CD4-positive, alpha-beta T cell treated with Interleukin-17A for 4 hours (primary cell): ENCODE measurements at places on chromosomes 16 and 17.
A peak's percentile ranks its signal among the peaks of the same experiment; 100 is the strongest.

DNA sequence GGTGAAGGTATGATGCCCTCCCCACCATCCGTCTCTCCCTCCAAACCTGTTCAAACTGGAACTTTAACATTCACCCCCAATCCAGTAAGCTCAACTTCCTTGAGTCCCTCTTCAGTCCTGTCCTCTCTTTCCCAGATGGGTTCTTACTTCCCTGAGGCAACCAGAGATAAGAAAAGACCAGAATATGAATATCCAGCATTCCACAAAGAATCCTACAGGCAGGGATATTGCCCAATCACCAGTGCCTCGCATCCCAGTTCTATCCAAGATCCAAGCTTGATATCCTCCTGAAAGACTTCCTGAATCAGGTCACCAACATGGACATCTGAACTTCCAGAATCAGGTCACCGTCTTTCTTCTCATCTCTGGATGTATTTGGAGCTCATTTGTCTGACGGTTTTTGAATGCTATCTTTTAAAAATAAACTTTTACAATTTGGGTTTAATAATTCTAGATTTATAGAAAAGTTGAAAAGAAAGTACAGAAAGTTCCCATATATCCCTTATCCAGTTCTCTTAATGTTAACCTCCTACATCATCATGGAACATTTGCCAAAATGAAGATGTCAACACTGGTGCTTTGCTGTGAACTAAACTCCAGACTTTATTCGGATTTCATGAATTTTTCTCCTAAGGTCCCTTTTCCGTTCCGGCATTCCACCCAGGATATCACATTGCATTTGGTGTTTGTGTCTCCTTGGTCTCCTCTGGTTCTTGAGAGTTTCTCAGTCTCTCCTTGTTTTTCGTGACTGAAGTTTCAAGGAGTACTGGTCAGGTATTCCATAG is 13.7 kb upstream of the COL1A1 start:
- DNase-seq = no peak

- no peak for DNase-seq
Measured at GRCh38 chr17:1638171-1638590, 7.4 kb downstream of the SCARF1 start.

GRCh38 chr17:75047398-75048098 is 523 bp downstream of the KCTD2 start:
- peak; percentile 47 for DNase-seq

DNA sequence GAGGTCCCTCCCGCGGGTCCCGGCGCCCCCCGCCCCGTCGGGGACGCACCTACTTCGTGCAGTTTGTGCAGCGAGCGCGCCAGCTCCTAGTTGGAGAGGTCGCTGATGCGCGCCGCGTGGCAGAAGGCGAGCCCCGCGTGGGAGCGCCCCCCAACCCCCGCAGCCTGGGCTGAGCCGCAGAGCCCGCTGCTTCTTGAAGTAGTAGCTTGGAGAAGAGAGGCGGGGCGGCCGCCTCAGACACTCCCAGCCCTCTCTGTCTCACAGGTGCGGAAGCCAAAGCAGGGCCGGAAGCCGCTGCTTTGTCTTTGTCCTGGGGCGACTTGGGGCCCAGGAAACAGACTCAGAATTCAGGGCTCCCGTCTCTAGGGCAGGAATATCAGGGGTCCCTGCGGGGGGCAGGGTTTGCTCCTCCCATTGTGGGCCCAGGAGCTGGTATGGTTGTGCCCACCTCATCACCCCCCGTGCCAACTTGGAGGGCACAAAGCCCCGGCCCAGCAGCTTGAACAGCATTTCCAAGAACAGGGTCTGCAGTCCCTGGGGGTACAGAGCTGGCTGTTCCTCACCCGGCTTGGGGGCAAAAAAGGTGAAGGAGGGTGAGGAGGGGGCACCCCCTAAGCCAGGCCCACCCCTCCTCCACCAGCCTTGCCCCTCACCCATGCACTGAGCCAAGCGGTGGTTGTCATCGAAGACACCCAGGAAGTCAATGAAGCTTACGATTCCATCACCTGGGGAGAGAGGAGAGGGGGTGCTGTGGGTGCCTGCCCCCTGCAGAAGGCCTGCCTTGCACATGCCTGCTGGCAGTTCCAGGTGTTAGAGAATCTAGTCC is 13.5 kb downstream of the SPATA32 start:
- DNase-seq = peak; percentile 90

DNA sequence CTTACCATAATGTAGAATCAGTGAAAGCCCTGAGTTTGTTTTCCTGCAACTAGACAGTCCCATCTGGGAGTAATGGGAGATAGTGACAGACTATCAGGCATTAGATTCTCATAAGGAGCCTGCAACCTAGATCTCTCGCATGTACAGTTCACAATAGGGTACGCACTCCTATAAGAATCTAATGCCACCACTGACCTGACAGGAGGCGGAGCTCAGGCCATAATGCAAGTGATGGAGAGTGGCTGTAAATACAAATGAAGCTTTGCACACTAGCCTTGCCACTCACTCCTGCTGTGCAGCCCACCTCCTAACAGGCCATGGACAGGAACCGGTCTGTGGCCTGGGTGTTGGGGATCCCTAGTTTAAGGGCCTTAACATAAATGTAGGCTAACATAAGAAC is 21.4 kb downstream of the THUMPD1 start:
- DNase-seq = no peak

DNA sequence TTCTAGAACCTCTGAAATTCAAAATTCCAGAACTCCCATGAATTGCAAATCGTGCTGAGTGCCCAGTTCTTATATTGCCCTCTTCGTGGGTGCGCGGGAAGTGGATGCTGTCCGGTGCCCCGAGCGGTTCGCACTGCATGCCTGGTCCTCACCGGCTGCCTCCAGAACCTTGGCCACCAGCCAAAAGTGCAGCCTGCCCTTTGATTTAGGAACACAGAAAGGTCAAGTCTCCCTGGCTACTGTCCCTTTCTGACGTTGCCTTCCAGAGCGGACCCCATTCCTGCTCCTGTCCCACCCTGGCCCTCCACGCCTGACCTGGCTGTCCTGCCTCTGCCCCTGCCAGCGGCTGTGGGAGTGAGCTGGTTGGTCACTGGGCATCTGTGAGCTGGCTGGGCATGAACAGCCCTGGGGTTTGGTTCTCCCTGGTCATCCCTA is 9.7 kb downstream of the NEUROD2 start:
- DNase-seq = no peak

- no peak for DNase-seq
Measured at GRCh38 chr17:83056583-83057396, 22.6 kb upstream of the METRNL start.

- no peak for DNase-seq
Measured at GRCh38 chr16:75139498-75139897, 8.8 kb upstream of the ZFP1 start.

- DNase-seq = no peak
Measured at GRCh38 chr17:10337976-10338375, 34.8 kb downstream of the MYH13 start.

DNA sequence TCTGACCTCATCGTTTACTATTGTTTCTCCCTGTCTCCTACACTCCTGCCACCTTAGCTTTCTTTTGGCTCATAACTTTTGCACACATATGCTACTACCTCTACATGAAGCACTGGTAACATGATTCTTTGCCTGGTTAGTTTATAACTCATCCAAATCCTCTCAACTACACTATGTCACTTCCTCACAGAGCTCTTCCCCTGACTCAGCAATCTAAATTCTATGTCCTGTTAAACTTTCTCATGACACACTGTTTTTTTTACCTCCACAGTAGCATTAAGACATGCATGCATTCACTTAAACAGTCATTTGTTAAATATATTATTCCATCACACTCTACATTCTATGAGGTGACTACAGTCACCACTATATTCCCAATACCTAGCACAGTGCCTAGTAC is 19.7 kb downstream of the APPBP2 start:
- no peak for DNase-seq

- no peak for DNase-seq
Measured at GRCh38 chr17:73900516-73900915, 256.3 kb upstream of the SDK2 start.
